Right renal cortex interstitium (tissue), 3 donors: ENCODE measurements at places on chromosomes 1 and 21. TPM values are rescaled to one million over a fixed set of nuclear protein-coding genes. Genes with fewer than 3 reads are reported as not detected.

DNA sequence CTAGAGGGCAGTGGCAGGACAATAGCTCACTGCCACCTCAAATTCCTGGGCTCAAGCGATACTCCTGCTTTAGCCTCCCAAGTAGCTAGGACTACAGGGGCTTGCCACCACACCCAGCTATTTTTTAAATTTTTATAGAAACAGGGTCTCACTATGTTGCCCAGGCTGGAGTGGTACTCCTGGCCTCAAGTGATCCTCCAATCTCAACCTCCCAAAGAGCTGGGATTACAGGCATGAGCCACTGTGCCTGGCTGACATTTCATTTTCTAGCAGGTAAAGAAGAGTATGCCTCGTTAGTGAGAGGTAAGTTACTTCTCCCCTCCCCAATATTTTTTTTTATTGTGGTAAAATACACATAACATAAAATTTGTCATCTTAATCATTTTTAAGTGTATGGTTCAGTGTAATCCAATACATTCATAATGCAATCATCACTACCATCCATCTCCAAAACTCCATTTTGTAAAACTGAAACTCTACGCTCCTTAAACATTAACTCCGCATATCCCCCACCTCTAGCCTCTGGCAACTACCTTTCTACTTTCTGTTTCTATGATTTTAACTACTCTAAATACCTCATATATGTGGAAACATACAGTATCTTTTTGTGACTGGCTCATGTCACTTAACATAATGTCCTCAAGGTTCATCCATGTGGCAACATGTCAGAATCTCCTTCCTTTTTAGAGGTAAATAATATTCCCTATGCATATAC is 22.4 kb downstream of the ZZZ3 start:
- no peak for DNase-seq

- peak; percentile 41 for DNase-seq
Observed at GRCh38 chr1:79079770-79080169, 73.2 kb upstream of the ADGRL4 start.

DNA sequence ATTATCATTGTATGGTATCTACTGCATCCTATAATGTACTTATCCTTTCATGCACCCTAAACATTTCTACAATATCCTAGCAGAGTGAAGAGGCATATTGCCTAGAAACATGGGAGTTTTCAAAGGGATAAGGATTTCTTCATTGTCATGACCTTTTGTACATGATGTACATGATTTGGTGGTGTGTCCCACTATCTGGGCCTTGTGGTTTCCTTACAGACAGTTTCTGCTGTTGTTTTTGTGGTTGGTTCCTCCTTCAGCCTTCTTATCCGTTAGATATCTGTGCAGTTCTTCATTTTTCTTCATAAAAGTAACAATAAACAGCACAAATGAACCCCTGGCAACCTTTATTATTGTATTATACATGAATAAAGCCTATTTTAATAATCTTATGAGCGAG is 70.4 kb upstream of the BACH1 start:
- no peak for DNase-seq

- no peak for DNase-seq
Observed at GRCh38 chr1:192516776-192517297, 58.7 kb upstream of the RGS1 start.

DNA sequence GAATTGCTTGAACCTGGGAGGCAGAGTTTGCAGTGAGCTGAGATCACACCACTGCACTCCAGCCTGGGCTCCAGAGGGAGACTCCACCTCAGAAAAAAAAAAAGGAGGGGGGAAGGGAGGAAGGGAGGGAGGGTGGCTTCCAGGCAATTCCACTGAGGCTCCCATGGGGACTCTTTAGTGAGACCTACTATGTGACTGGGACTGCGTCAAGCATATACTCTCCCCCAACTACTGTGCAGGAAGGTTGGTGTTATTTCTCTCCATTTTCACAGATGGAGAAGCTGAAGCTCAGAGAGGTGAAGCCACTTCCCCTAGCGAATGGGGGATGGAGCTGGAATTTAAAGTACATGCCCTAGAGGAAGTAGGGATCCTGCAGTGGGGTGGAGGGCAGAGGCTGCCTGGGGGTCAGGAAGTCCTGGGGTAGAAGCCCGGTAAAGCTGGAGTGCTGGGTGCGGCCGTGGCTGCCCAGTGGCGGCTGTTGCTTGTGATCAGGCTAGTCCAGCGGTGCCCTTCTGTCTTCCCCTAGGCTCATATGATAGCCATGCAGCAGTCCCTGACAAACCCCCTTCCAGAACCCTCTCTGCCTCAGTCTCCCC is 40.3 kb downstream of the RAP1GAP start:
- DNase-seq: no peak

DNA sequence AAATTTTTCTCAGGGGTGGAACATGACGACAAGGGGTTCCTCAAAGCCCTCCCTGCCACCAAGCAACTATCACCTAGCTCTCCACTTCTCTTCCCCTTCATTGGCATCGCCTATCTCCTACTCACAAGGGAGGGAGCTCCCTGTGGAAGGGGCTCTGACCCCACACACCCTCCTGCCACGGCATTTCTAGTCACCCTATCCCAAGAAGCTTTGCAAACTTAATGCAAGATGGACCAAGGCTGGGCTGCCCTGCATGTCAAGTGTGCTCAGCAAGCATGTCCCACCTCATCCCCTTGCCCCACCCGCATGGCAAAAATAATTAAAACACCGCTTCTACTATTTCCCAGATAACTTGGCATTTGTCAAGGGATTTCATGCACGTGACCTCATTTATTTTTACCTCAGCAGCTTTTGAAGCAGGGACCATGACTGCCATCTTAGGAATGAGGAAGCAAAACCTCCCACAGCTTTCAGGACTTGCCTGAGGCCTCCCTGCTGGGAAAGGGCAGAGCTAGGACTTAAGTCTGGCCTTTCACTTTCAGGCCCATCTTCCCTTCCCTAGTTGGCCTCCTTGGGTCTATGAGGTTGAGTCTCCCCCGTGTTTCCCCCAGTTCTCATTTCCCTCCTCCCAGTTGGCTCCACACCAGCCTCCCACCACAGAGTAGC is 161.3 kb downstream of the TSEN15 start:
- no peak for DNase-seq

- no peak for DNase-seq
Observed at GRCh38 chr1:164719676-164720439, 160.9 kb downstream of the PBX1 start.

DNA sequence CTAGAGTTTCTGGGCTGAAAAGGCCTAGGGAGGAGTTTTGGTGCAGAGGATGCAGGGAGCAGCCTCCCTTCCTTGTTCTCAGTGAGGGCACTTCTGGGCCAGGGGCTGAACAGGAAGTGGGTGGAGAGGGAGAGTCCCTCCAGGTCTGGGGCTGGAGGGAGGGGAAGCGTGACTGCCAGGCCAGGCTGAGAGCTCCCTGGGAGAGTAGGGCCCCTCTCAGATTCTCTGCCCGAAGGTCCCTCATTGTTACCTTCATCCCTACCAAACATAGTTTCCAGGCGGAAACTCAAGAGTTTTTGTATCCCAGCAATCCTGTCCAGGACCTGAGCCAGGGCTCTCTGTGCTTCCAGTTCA is 36.8 kb downstream of the CITED4 start:
- no peak for DNase-seq

LIN28A gene
- not detected for polyA plus RNA-seq

HDGF gene
- 269 TPM for polyA plus RNA-seq

ARV1 gene
- polyA plus RNA-seq: 33.1 TPM

KCNJ15 gene
- 261 TPM for polyA plus RNA-seq

TINAGL1 gene
- 46.8 TPM for polyA plus RNA-seq

KCNQ4 gene
- polyA plus RNA-seq: 1.3 TPM

NKAIN1 gene
- polyA plus RNA-seq: 3.4 TPM
